Stimulated activated CD8-positive, alpha-beta memory T cell treated with anti-CD3 and anti-CD28 coated beads, Interleukin-7, amount 100 ng/mL, for 1 hour (primary cell): ENCODE measurements at places on chromosomes 12 and 14.
A peak's percentile ranks its signal among the peaks of the same experiment; 100 is the strongest.

GRCh38 chr14:21428930-21429329 lies 27.0 kb downstream of the CHD8 start:
- DNase-seq = no peak

DNA sequence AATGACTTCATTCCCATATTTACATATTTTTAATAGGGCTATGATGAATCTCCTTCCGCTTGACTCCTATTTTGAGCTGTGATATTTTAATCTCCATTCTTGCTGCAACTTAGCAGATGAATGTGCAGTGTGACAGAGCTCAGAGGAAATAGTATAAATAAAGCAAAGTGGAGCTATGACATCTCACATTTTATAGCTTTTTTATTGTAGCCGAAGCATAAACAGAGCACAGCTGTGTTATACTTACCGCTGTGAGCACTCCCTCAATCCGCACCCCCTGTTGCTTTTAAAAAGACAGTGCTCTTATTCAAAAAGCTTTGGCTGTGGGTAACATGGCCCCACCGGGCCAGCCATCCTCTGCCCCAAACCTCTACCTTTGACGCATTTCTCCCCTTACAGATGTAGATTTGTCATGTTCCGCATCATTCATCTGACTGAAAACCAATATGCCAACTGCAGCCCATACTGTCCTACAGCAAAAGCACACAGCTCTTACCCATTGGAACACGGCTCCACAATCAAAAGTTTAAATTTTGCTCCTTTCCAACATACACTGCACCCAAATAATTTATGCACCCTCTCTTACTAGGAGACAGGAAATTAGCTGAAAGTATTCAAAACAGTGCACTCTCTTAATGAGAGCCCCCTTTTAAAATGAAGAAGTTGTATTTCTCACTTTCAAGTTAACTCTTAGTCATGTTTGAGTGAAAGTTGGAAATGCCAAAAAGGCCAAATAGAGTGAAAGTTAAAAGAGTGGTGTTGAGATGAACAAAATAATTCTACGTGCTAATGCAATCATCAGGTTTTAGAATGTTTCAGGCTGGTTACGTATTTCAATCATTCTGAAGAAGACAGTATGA lies 429.3 kb upstream of the SOX5 start:
- DNase-seq = no peak

GRCh38 chr12:80175307-80175930 lies 76.1 kb downstream of the OTOGL start:
- no peak for DNase-seq

GRCh38 chr12:117622087-117622486 lies 260.7 kb upstream of the NOS1 start:
- no peak for DNase-seq

GRCh38 chr14:44961151-44961553 lies 595 bp downstream of the KLHL28 start:
- peak; percentile 21 for DNase-seq

DNA sequence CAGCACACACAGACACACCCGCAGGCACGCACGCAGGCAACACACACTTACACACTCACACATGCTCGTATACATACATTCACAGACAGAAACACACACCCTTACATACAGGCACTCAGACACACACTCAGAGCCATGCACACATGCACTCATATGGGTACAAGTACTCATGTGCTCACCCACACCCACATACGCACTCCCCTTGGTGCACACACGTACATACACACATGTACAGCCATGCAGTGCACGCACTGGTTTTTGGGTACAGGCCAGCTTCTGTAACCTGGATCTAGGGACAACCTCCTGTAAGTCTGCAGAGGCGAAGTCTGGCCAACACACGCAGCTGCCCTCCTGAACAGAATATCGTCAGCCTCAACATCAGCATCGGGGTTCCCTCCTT lies 221.3 kb upstream of the RTL1 start:
- DNase-seq = no peak

DNA sequence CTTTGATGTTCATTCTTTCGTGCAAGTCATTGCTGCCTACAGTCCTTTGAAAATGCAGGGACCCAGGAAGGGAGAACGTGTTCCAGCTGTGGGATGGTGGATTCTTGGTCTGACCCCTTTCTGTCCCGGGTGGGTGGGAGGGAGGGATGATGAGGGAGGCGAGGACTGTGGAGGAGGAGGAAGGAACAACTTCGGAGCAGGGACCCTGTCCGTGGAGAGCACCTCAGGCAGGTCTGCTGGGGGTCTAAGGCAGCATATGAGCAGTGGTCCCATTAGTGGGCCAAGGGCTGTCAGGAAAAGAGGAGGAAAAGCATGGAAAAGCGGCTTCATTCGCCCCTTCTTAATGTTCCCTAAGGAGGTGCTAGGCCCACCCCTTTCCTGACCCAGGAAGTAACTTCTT lies 36.0 kb downstream of the CACNA2D4 start:
- DNase-seq = no peak

GRCh38 chr12:8491646-8492530 lies 21.4 kb upstream of the CLEC4D start:
- DNase-seq = no peak

- DNase-seq = no peak
Measured at GRCh38 chr14:97107080-97107479, 309.9 kb downstream of the VRK1 start.

DNA sequence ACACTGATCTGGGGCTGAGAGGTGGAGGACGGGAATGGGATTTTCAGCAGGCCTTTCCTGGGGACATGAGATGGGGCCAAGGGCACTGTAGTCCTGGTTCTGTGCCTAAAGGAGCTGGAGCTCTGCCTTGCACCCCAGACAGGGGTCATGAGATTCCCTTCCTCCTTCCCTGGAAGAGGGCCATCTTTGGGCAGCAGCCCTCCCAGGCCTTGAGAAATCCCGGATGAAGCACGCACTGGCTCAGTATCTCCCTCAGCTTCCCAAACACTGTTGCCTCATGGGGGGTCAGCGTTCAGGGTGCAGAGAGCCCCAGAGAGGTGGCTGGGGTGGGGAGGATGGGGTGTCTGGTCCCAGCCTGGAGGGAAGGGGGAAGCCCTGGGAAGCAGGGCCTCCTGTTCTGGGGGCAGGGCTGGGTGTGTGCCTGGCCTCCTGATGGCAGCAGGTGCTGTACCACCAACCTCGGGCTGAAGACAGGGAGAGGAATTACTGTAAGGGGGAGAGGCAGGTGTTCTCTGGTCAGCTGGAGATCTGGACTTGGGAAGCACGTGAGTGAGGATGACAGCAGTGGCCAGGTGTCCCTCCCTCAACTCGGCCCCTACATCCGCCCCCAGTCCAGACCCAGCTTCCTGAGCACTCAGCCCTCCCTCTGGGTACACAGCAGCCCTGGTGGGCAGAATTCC lies 8.4 kb upstream of the NR4A1 start:
- DNase-seq = no peak

DNA sequence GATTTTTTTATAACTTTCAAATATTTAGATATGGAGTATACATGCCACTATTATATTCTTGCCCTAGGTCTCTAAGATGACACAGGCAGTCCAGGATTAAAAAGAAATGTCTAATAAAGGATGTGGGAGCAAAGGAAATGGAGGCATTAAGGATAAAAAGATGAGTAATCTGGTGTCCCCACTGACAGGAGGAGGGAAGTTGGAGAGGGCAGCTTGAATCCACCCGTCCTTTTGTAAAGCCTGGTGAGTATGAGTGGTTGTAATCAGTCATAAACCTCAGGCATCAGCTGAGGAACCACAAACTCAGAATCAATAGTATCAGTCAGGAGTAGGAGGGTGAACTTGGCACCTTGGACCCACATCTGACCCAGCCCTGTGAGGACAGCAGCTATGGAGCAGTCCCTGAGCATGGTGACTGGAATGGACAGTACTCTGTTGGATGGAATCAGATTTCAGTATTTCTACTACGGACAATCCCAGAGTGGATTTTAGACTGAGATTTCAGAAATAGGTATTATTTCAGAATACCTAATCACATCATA lies 100.5 kb downstream of the EXOC5 start:
- DNase-seq = no peak

DNA sequence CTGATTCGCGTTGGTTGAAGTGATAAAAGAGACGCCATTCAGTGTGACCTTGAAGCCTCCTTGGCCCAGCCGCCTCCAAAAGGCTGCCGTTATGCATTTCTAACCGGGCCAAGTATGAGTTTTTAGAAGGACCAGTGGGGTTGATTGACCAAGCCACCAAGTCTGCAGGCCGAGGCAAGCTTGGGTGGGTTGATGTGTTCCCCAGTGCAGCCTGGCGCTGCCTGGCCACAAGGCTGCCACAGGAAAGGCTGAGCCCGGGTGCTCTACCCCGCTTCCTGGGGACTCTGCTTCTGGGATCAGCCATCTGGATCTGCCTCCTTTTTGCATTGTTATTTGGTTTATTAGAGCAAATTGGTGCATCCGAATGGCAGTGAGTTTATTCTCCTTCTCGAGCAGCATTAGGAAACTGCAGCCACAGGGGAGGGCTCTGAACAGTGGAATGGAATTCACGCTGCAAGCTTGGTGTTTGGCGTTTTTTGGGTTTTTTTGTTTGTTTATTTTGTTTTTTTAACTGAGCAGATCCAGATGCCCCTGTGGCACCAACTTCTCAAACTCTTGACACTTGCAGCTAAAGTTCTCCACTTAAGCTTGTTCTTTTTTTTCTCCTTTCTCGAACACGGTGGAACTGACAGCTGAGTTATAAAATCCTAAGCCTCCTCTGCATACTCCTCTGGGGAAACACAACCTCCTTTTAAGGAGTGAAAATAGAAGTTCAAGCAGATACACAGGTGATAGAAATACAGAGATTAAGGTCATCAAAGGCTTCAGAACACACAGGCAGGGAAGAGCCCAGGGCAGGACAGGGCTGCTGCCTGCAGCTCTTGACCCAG lies 145.4 kb upstream of the FKBP4 start:
- no peak for DNase-seq

- no peak for DNase-seq
Measured at GRCh38 chr14:20782280-20782890, 1.3 kb downstream of the RNASE6 start.

- DNase-seq = no peak
Measured at GRCh38 chr12:52690351-52691075, 10.3 kb upstream of the KRT1 start.

DNA sequence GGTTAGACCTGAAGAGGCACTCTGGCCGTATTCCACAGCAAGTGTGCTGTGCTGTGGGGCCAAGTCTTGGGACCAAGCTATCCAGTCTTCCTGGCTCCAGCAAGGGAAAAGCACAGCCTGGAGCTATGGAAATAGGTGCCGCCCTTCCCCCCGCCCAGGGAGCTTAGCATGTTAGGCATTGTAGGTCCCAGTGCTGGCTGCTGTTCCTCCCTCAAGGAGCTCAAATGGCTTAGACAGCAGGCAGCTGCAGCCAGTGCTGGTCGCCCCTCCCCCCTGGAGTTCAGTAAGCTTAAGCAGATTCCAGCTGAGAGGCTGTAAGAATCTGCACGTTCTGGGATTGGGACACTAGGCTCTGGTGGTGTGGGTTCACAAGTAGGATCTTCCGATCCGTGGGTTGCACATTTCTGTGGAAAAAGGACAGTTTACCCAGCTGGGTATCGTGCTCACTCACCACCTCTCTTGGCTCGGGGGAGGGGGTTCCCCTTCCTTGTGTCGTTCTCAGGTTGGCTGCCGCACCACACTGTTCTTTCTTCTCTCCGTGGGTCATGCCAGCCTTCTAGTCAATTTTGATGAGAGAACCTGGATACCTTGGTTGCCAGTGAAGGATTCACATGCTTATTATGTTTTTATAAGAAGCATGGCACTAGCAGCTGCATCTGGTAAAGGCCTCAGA lies 127.3 kb downstream of the CNTN1 start:
- DNase-seq = no peak

DNA sequence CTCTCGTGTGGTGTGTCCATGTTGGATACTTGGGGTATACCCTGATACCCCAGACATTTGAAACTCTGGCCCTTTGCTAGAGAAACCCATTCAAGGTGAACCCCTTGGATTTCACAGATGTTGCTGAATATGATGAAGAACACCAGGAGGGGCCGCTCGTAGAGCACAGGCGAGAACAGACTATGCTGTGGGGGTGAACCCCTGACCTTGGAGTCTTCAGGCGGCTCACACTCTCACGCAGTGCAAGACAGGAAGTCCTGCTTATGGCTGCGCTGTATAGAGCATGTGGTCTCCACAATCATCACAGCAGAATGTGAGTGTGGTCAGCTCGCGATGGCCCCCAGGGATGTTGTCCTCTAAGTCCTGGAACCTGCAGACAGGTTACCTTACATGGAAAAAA lies 60.4 kb downstream of the SLC15A4 start:
- DNase-seq = no peak

DNA sequence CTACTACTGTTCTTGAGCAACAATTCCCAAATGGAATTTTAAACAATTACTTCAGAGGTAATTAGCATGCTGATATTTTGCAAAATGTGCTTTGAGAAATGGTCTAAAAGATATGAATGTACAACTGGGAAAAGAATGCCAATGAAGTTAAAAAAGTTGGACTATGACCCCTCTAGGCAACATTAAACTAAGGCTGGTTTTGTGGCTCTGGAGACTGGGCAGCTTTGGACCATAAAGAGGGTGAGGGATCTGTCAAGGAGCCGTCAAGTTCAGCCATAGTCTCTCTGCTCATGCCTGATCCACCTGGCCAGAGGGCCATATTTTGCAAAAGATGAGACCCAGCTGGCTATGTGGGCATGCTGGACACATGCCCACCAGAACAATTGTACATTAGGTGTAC lies 38.8 kb downstream of the CMAS start:
- DNase-seq = no peak

- no peak for DNase-seq
Measured at GRCh38 chr12:20368114-20368650, at the start of gene PDE3A. Gene PDE3A, plus strand, starts transcription at chr12:20368537. Its CDS starts 748 bp downstream, at chr12:20369285.
